Left renal pelvis (tissue), 4 donors: ENCODE measurements at places on chromosomes 1 and 21. TPM values are rescaled to one million over a fixed set of nuclear protein-coding genes. Genes with fewer than 3 reads are reported as not detected.

Gene HCN3
- 11.9 TPM for polyA plus RNA-seq

Gene CD160
- polyA plus RNA-seq: 2.9 TPM

Gene ATP6V1G3
- 8.1 TPM for polyA plus RNA-seq

Gene NUF2
- polyA plus RNA-seq: 30.5 TPM

Gene FCRL2
- polyA plus RNA-seq: 0.18 TPM

Gene ETNK2
- polyA plus RNA-seq: 18.9 TPM

Gene ORC1
- 8.2 TPM for polyA plus RNA-seq

Gene ZNF648
- polyA plus RNA-seq: 0.43 TPM

Gene RHD
- 2.5 TPM for polyA plus RNA-seq

Gene CXADR
- polyA plus RNA-seq: 4.9 TPM

Gene SLC22A15
- polyA plus RNA-seq: 5.7 TPM

Gene RGS8
- 0.03 TPM for polyA plus RNA-seq

Gene TMEM200B
- 39.1 TPM for polyA plus RNA-seq

Gene MTR
- 39.9 TPM for polyA plus RNA-seq

Gene RGS21
- polyA plus RNA-seq: not detected

Gene NPHS2
- polyA plus RNA-seq: 410 TPM

GRCh38 chr1:39959651-39960333, 4.8 kb downstream of the MFSD2A start:
- DNase-seq: no peak

GRCh38 chr1:11101347-11101746, 1.7 kb upstream of the EXOSC10 start:
- no peak for DNase-seq

DNA sequence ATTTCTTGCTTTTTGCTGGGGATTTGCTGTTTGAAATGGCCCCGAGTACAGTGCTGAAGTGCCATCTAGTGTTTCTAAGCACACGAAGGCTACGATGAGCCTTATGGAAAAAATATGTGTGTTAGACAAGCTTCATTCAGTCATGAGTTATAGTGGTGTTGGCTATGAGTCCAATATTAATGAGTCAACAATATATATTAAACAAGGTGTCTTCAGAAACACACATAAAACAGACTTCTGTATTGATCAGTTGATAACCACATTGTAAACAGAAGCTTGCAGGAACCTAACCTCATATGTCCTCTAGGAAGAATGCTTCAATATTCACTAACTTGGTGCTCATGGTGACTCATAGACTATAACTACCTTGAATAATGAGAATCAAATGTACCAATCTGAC, 1.7 kb upstream of the GJB5 start:
- no peak for DNase-seq

DNA sequence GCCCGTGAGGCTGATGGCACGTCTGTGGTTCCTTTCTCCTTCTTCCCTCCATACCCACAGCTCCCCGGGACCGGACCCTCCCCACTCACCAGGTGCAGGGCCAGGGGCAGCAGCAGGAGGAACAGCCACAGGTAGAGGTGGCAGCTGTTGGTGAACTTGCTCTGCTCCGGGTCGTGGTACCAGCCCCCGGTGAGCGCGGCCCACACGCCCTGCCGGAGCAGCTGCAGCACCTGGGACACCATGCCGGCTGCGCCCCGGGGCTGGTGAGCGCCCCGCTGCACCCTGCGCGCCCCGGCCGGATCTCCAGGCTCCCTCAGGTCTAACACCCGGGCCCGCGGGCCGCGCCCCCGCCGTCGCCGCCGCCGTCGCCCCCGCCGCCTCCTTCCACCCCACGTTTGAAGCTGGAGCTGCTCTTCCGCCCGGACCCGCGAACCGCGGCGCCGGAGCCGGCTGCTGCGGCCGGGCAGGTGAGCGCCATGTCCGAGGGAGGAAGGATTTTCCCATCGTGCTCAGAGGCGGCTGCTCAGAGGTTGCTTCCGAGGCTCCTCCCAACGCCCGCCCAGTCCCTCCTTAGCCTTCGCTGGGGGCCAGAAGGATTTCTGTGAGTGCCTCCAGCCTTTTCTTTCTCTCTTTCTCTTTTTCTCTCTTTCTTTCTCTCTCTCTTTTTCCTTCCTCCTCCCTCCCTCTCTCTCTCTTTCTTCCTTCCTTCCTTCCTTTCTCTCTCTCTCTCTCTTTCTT, at the start of gene PCNX2:
Gene PCNX2 (minus strand): TSS at position 489 of the 738 bp plus-strand sequence. CDS start 247 bp downstream, at position 242.
- no peak for DNase-seq

DNA sequence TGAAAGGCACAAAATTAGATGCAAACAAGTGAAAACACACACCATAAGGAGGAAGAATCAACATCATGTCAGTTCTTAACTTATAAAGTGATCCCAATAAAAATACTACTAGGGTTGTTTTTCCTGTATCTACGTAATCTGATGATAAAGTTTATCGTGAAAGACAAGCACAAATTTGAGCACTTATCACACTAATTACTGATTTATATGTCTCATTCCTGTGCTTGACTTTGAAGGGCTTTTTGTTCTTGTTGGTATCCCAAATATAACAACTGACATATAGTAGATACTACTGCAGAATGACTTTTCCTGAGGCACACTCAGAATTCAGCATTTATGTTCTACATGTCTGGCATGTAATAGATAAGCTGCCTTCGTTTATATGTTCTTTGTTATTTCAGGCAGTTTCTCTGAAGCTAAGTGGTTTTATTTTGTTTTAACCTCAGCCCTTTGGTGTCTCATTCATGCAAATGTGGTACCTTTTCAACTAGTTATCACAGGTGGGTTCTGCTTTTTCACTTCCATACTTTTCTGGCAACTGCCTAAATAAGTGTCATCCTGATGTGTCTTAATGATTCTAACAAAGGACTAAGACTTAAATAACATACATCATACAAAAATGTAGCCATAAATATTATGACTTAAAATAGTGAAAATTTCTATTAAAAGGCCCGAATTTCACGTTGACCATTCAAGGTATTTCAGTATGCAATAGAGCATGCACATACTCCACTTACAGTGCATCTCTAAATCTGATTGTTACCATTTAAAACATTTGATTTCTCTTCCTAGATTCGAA, 73.2 kb downstream of the LRRC8C start:
- no peak for DNase-seq

GRCh38 chr21:27382404-27382803, 415.5 kb upstream of the ADAMTS5 start:
- no peak for DNase-seq

GRCh38 chr1:192263436-192263835, 53.4 kb upstream of the RGS21 start:
- no peak for DNase-seq

GRCh38 chr21:41895643-41896493, 16.7 kb upstream of the PRDM15 start:
- DNase-seq: no peak

GRCh38 chr1:248373761-248374160, 1.8 kb upstream of the OR2T6 start:
- DNase-seq: no peak

DNA sequence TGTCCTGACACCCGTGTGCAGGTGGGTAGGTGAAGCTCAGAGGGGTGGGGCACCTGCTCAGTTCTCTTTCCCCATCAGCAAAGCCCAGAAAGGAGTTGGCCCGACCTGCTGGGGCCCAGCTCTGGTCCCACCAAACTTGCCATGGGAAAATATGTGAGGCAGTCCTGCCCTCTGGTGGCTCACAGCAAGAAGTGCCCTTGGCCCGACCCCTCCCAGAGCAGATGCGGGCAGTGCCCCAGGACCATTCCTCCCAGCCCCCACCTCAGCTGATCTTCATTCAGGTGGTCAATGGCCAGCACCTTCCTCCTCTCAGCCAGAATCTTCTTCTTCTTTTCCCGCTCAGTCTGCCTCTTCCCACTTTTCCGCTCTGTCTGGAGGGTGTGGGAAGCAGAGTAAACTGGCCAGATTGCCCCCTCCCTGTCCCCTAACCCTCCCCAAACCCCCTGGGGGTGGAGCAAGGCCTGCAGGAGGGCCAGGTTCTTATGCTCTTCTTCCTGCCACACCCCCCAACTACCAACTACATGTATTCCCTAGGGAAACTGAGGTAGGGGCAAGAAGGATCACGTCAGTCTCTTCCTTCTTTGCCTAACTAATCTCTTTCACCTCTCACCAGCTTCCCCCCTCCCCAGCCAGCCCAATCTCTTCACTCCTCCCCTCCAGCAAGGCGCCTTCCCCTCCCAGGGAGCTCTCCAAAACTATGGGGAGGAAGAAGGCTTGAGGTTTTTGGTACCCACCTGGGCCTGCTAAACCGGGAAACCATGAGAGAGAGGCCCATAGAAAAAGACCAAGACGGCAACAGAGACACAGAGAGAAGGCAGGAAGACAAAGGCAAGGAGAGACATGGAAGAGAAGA, 15.6 kb downstream of the TNNT2 start:
- no peak for DNase-seq

DNA sequence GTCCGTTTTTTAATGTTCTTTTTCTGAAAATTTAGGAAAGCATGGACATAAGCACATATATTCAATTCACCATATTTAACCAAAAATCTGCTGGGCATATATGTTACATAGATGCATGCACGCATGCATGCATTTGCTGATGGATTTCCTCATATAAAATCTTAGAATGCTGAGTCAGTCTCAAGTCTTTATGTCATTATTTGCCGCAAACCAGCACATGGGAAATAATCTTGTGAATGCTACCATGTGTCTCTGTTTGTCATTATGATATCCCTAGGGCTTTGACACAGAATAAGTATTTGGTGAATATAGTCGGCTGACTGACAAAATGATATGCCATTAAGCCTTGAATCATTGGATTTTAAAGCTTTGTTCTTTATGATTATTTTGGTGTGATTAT, 776.5 kb downstream of the KCNT2 start:
- DNase-seq: no peak

DNA sequence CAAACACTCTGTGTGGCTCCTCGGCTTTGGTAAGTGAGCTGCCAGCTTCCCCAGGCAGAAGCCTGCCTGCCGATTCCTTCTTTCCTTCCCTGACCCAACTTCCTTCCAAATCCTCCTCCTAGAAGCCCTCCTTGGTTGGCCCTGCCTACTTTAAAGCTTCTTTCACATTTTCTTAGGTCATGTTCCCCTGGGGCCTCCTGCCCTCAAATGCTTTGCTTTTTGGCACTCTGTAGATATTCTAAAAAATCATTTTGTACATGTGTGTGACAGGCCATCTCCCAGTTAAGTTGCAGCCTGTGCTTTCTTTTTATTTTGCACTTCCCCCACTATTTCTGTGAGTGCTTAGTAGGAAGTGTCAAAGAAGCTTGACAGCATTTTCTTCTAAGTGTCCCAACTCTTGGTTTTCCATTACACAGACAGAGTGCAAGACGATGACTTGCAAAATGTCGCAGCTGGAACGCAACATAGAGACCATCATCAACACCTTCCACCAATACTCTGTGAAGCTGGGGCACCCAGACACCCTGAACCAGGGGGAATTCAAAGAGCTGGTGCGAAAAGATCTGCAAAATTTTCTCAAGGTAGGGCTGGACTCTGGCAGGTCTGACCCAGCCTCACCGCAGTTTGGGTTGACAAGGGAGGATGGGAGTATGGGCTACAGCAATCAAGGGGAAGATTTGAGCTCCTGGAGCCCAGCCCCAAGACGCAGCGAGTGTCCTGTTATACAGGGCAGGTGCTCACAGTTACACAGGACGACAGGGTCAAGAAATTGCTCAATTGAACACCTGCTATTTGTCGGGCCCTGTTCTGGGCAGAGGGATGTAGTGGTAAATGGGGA, at the start of gene S100A9:
Gene S100A9 (plus strand): TSS at position 2 of the 838 bp plus-strand sequence. CDS start 430 bp downstream, at position 432.
- DNase-seq: no peak

- no peak for DNase-seq
Observed at GRCh38 chr1:36692465-36693160, 209.9 kb upstream of the CSF3R start.

- no peak for DNase-seq
Observed at GRCh38 chr1:14782741-14783591, 184.5 kb downstream of the KAZN start.

- no peak for DNase-seq
Observed at GRCh38 chr1:119815928-119816327, 4.7 kb upstream of the REG4 start.

DNA sequence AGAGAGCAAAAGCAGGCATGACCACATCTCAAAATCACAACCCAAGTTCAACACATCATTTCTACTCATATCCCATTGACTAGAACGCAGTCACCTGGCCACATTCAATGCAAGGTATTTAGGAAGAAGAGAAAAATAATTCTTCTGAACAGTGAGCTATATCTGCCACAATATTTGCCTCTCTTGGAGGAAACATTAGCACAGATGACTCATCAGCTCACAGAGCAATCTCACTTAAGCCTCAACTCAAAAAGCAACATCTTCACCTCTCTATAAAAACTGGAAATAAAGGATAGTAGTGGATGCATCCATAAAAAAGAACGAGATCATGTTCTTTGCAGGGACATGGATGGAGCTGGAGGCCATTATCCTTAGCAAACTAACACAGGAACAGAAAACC, 143.9 kb upstream of the FMN2 start:
- DNase-seq: no peak

DNA sequence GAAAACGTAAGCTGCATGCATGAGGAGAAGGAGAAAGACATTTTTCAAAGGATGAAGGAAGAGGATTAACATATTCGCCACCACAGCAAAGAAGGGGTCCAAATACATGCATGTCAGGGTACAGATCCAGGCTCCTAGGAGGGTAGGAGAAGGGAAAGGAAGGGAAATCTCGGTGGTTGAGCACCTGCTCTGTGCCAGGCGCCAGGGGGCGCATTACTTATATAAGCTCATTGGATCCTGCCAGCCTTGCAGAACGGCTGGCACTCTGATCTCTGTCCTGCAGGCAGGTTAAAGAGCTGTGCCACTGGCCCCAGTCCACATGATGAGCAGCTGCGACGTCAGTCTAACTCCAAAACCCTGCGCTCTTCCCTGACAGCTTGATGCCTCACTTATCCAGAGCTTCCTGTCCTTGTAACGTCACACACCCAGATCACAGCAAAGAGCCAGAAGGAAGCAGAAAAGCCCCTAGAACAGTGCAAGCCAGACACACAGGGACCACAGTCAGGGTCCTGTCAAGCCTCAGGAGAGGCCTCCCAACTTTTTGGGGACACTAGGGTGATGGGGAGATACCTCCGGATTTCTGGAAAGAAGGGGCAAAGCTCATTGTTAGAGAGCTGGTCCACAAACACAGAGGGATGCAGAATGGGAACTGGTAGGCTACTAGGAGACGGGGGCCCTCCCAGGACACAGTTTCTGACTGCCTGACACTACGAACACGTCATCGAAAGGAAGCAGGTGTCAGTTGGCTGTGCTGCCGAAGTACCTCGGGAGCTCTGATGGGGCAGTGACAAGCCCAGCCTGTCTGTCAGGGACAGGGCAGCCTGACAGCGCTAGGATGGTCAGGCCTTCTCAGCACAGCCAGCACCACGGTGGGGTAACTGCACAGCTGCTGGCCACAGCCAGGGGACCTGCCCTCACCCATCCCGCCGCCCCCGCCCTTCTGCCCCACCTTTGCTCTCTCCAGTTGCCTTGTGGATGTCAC, 99.1 kb downstream of the BEND5 start:
- no peak for DNase-seq

- no peak for DNase-seq
Observed at GRCh38 chr1:205354259-205355074, 2.3 kb downstream of the KLHDC8A start.

GRCh38 chr1:20931930-20932436, 144.9 kb upstream of the HP1BP3 start:
- DNase-seq: no peak

DNA sequence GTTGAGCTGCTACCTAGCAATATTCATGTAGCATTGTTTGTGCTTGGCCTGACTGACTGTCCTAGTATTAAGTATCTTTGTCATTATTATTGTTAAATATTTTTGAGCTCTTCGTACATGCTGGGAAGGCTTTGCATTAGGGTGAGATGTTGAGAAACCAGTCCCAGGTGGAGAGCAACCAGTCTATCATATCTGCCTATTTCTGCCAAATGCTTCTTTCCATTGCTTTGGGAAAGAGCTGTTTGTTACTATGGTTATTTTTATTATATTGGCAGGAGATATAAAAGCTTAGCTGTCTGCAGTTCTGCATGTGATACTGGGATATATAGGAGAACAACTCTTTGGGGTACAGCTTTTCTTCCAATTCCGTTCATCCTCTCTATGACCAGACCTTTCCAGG, 85.1 kb downstream of the CLDN17 start:
- no peak for DNase-seq
